ENCODE measurements at places on chromosomes 16 and 17. TPM values are rescaled to one million over a fixed set of nuclear protein-coding genes. Genes with fewer than 3 reads are reported as not detected.

LGALS9B gene
- total RNA-seq = not detected

SDK2 gene
- 1.5 TPM for total RNA-seq

SPNS3 gene
- 8.7 TPM for total RNA-seq

ABCC11 gene
- total RNA-seq = not detected

SULT1A4 gene
- total RNA-seq = 5.2 TPM

KRT222 gene
- total RNA-seq = not detected

TEX14 gene
- 0.18 TPM for total RNA-seq

CD300E gene
- total RNA-seq = not detected

KRTAP1-1 gene
- not detected for total RNA-seq

RHBDL3 gene
- total RNA-seq = 0.14 TPM

RBFOX1 gene
- not detected for total RNA-seq

CBLN1 gene
- not detected for total RNA-seq

DNA sequence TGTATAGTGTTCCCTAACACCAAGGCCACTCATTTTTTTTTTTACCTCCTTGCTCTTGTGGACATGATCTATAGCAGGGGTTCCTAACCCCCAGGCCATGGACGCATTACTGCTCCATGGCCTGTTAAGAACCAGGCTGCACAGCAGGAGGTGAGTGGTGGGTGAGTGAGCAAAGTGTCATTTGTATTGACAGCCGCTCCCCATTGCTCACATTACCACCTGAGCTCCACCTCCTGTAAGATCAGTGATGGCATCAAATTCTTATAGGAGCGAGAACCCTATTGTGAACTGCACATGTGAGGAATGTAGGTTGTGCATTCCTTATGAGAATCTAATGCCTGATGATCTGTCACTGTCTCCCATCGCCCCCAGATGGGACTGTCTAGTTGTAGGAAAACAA is 342.0 kb downstream of the SOX9 start:
- no peak for DNase-seq

DNA sequence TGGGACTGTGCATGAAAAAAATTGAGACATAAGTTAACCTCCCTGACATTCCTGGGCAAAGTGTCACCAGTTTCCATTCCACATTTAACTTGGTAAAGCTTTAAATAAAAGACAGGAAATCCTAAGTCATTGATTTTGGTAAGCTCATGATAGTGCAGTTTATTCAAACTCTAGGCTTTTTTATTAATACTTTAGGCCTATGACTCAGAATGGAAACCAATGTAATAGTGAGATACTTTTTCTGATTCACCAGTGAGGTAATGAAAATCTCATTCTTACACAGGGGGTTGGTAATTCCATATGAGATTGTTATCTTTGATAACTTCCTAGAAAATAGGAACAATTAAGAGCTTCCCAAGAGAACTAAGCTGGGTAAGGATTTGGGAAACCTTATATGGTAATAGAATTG is 91.1 kb downstream of the NLK start:
- no peak for DNase-seq

DNA sequence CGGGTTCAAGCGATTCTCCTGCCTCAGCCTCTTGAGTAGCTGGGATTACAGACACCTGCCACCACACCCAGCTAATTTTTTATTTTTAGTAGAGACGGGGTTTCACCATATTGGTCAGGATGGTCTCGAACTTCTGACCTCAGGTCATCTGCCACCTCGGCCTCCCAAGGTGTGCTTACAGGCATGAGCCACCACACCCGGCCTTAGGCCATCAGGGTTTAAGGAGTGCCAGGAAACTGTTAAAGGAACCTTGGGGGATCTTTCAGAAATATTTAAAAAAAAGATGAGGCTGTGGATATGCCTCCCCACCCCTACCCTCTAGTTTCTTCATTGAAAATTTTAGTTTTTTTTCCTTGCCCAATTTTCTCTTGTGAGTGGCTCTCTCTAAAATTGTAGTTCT is 31.4 kb upstream of the UBE2G1 start:
- DNase-seq = no peak

- DNase-seq = no peak
Observed at GRCh38 chr16:3637371-3637923, 17.0 kb upstream of the DNASE1 start.

GRCh38 chr17:14715561-14715960 is 414.7 kb downstream of the HS3ST3B1 start:
- DNase-seq = no peak

- no peak for DNase-seq
Observed at GRCh38 chr16:11133344-11133943, 122.6 kb downstream of the SOCS1 start.

DNA sequence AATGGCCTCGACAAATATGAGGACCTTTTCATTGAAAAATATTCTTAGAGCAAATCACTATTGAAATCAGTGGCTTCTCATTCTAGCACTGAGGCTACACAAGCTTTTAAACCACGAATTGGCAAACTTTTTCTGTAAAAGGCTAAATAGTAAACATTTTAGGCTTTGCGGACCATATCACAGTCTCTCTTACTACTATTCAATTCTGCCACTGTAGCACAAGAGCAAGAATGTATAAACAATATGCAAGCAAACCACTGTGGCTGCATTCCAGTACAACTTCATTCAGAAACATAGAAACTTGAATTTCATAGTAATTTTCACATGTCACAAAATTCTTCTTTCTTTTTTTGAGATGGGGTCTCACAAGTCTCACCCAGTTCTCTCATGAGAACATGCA is 49.1 kb downstream of the PHLPP2 start:
- no peak for DNase-seq

DNA sequence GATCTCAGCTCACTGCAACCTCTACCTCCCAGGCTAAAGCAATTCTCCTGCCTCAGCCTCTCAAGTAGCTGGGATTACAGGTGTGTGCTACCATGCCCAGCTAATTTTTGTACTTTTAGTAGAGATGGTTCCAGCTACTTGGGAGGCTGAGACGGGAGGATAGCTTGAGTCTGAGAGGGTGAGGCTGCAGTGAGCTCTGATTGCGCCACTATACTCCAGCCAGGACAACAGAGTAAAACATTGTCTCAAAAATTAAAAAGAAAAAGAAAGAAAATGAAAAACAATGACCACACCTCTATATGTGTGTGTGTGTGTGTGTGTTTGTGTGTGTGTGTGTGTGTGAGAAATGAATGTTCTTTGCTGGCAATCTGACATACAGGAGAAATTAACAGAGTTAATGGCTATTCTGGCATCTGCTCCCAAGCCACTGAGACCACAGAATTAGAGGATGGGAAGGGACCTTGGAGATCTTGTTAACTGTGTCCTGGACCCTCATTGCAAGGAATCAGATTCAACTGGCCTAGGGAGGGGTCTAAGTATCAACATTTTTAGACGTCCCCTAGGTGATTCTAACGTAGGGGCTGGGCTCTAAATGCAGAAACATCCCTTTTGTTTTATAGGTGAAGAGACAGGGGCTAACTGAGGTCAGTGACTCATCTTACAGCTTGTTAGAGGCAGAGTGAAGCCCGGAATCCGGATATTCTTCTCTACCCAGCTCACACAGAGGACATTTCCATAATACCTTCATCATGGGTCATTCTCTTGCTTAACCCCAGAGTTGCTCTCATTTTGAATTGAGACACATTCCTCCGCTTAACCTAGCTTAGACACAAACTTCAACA is 16.4 kb upstream of the MARCHF10 start:
- no peak for DNase-seq

- no peak for DNase-seq
Observed at GRCh38 chr16:10808218-10808617, 10.4 kb downstream of the TVP23A start.

DNA sequence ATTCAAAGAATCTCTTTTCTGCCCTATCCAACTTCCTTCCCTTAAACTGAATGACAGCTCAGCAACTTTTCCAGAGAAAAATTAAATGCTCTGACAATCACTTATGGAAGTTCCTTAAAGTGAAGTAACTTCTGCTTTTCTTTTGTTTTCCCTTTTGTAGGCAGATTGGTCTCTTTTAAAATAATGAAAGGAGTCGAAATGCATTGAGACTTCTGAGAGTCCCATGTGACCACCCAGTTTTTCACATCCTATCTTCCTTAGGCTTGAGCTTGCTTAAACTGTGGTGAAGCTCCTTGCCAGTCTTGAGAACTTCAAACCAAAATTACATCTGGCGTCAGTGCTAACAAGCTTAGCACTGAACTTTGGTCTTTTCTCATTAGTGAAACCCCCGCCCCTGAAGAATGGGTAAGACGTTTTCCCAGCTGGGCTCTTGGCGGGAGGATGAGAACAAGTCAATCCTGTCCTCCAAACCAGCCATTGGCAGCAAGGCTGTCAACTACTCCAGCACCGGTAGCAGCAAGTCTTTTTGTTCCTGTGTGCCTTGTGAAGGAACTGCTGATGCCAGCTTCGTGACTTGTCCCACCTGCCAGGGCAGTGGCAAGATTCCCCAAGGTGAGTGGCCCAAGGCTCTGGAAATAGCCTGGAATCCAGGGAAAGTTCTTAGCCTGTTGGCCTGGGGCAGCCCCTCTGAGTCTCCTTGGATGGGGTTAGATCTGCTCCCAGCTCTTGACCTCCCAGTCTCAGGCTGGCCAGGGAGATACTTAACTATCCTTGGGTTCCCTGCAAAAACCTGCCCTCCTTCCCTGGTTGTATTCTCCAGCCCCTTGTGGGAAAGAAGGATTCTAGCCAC is 1.2 kb downstream of the TMEM106A start:
- no peak for DNase-seq

GRCh38 chr16:84115919-84116719 is 623 bp downstream of the MBTPS1 start:
- peak; percentile 52 for DNase-seq

GRCh38 chr16:81730090-81731051 is 48.7 kb upstream of the PLCG2 start:
- DNase-seq = peak; percentile 55

GRCh38 chr17:29195465-29196081 is 15.4 kb upstream of the MYO18A start:
- no peak for DNase-seq

GRCh38 chr16:85048921-85049562 is 21.4 kb downstream of the KIAA0513 start:
- DNase-seq = no peak

DNA sequence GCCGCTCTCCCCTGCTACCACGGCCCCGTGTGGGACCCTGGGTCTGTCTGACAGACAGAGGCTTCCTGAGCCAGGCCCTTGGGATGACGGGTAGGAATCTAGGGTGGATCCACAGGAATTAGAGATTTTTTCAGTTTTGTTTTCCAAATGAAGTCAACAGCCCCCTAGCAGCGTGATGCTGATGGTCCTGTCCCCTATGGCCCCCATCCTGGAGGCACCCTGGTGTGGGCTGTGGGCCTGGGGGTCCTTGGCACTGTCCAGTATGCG is 15.5 kb downstream of the CENPX start:
- no peak for DNase-seq

- DNase-seq = no peak
Observed at GRCh38 chr17:13933441-13934276, 135.6 kb upstream of the COX10 start.

- DNase-seq = peak; percentile 75
Observed at GRCh38 chr16:23504453-23505179, 5.7 kb downstream of the GGA2 start.

GRCh38 chr16:586047-586644 is 3.7 kb upstream of the RAB40C start:
- DNase-seq = no peak

DNA sequence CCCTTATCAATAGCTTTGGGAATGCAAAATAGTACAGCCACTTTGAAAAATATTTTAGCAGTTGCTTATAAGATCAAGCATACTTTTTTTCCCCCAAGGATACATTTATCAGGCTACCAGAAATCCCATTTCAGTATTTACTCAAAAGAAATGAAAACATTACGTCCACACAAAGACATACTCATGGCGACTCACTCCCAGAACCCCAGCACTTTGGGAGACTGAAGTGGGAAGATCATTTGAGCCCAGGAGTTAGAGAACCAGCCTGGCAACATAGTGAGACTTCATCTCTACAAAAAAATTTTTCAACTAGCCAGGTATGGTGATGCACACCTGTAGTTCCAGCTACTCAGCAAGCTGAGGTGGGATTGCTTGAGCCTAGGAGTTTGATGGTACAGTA is 5.9 kb downstream of the SKA2 start:
- no peak for DNase-seq

- DNase-seq = peak; percentile 35
Observed at GRCh38 chr17:7882068-7882467, 6.5 kb upstream of the CHD3 start.

GRCh38 chr17:61635913-61636432 is 45.0 kb upstream of the NACA2 start:
- DNase-seq = peak; percentile 48

DNA sequence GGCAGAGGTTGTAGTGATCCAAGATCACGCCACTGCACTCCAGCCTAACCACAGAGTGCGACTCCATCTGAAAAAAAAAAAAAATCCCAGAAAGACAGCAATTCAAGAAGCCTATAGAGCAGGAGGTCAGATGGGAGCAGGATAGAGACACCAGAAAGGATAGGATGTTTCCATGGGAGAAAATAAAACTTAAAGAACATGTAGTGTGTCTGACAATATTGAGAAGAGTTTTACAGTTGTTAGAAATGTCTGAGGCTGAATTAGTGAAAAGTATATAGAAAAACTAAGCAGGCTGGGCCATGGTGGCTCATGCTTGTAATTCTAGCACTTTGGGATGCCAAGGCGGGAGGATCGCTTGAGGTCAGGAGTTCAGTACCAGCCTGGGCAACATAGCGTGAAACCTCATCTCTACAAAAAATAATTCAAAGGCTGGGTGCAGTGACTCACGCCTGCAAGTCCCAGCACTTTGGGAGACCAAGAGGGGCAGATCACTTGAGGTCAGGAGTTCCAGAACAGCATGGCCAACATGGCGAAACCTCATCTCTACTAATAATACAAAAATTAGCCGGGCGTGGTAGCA is 15.3 kb upstream of the TRIM37 start:
- DNase-seq = no peak

DNA sequence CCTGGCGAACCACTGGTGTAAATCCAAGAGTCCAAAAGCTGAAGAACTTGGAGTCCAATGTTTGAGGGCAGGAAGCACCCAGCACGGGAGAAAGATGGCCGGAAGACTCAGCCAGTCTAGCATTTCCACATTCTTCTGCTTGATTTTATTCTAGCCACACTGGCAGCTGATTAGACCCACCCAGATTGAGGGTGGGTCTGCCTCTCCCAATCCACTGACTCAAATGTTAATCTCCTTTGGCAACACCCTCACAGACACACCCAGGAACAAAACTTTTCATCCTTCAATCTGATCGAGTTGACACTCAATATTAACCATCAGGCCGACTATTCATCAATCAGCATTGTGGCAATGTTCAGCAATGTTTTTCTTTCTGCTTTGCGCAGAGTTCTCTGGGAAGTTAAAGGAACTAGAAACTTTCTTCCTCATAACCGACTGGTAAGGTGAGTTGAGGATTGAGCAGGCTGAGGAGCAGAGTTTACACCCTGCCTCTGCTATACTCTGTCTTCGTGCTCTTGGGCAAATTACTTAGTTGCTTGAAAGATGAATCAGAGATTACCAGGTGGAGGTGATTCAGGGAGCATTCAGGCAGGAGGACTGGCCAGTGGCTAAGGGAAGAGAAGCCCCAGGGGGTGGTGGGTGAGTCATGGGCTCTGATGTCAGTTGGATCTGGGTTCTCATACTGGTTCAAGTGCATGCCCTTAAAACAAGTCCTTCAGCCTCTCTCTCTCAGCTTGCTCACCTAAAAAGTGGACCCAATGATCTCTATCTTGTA is 28.2 kb upstream of the BRD7 start:
- DNase-seq = no peak

- no peak for DNase-seq
Observed at GRCh38 chr17:66025551-66025950, 166.4 kb downstream of the CEP112 start.

- DNase-seq = no peak
Observed at GRCh38 chr16:51404386-51404785, 253.3 kb upstream of the SALL1 start.

Data from activated naive CD4-positive, alpha-beta T cell treated with anti-CD3 and anti-CD28 coated beads, Interleukin-2, amount 50 U/mL, for 72 hours (primary cell).